Regular cardiac myocyte (primary cell): ENCODE measurements at places on chromosomes 3 and 15. TPM values are rescaled to one million over a fixed set of nuclear protein-coding genes. Genes with fewer than 3 reads are reported as not detected.

GJD2 gene
- total RNA-seq: not detected in 2 replicates

ISL2 gene
- under 0.01 and 0.56 TPM in 2 replicates for total RNA-seq

ZNF385D gene
- 0.85 and 0.96 TPM in 2 replicates for total RNA-seq

TRPM1 gene
- under 0.01 TPM in 1 of 2 replicates, not detected in the other for total RNA-seq

CCDC13 gene
- total RNA-seq: 0.19 TPM in 1 of 2 replicates, not detected in the other

FRMD4B gene
- 0.85 and 3.6 TPM in 2 replicates for total RNA-seq

GPD1L gene
- 12.5 and 12.7 TPM in 2 replicates for total RNA-seq

ANKRD28 gene
- total RNA-seq: 126 and 155 TPM in 2 replicates

DUOXA2 gene
- total RNA-seq: not detected in 2 replicates

RPUSD2 gene
- 9.3 and 15.9 TPM in 2 replicates for total RNA-seq

EAF2 gene
- total RNA-seq: 3.5 and 4.5 TPM in 2 replicates

DBR1 gene
- 14.7 and 22.2 TPM in 2 replicates for total RNA-seq

RETNLB gene
- not detected in 2 replicates for total RNA-seq

ADAMTS9 gene
- 4.2 and 5.9 TPM in 2 replicates for total RNA-seq

GOLIM4 gene
- 89.4 and 130 TPM in 2 replicates for total RNA-seq

FMN1 gene
- 0.58 and 0.85 TPM in 2 replicates for total RNA-seq

CILP gene
- total RNA-seq: under 0.01 TPM in 1 of 2 replicates, not detected in the other

GP5 gene
- total RNA-seq: 0.19 and 1.1 TPM in 2 replicates

NR1I2 gene
- total RNA-seq: 0.28 TPM in 1 of 2 replicates, not detected in the other
